ENCODE measurements at places on chromosomes 6 and 20.

- DNase-seq, result no peak
Measured at GRCh38 chr20:5164645-5165625, 38.1 kb downstream of the CDS2 start.

DNA sequence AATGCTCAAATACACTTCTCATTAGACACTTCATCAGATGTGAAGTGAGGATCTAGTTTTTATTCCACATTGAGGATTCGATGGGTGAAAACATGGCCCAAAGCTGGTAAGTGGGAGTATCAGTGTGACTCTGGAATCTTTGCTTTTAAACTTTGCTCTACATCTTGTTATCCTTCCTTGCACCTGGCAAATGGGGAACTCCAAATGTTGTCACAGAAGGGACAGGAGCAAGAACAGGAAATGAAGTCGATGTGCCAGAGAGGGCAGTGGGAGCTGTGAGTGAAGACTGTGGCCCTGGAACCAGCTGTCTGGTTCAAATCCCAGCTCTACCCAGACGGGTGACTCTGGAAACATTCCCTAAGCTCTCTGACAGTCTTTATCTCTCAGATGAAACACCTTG, 86.7 kb upstream of the AGPAT4 start:
- DNase-seq, result no peak

GRCh38 chr6:169144356-169144755, 109.3 kb downstream of the THBS2 start:
- no peak for DNase-seq

GRCh38 chr6:40164345-40164755, 230.1 kb upstream of the MOCS1 start:
- DNase-seq, result peak; percentile 64

DNA sequence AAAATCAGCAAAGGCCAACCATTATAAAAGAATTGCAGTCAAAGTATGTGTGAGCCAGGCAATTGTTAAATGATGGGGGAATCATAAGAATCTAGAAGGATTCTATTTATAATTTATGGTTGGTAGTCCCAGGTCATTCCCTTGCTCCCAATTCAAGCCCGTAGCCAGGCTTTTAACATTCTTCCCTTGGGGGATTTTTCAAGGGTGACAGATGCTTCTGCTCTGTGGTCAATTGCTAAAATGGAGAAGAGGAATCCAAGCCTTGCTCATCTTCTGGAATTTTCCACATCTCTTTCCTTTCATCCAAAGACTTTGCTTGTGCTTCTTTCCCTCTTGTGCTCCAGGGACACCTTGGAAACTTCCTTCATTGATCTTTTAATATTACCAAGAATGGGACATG, 18.0 kb upstream of the BCAS1 start:
- DNase-seq, result no peak

GRCh38 chr20:51898788-51899187, 96.5 kb upstream of the SALL4 start:
- DNase-seq, result no peak

- no peak for DNase-seq
Measured at GRCh38 chr6:101011186-101011585, 130.1 kb upstream of the ASCC3 start.

DNA sequence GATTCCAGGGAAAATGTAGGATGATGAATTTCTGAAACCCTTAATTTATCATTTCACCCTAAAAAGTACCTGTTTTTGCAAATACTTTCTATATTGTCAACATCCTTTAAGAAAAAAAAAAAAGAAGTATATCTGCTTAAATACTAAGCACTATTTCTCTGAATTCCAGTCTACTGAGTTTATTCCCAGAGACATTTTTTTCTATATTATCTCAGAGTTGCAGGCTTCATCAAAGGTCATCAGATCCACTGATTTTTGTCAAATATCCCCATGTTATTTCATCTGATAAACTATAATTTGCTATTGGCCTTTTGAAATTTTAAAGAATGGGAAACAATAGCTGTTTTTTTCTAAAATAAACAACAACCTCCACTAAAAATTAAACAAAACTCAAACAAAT, 357.6 kb upstream of the ID4 start:
- DNase-seq, result no peak

GRCh38 chr6:31525553-31525931, 3.2 kb upstream of the MCCD1 start:
- DNase-seq, result no peak

- DNase-seq, result no peak
Measured at GRCh38 chr20:58459058-58459750, 56.0 kb downstream of the APCDD1L start.

DNA sequence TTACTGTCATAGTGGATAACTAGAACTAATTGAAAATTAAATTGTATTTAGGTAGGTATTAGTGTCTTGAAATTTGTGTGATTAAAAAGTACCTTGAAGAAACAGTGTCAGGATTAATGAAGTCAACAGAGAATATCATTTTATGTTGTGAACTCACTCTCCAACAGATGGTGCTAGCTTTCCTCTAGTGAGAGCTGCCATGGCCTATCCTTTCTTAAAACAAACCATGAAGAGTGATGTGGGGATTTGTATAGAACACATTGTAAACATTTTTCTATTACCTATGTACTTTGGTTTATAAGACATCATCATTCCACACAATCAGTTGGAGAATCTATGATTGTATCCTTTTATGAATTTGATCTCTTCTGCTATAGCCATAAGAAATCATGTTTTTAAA, 4.8 kb upstream of the SRSF12 start:
- DNase-seq, result peak; percentile 33

- no peak for DNase-seq
Measured at GRCh38 chr20:62055106-62055861, 10.4 kb downstream of the TAF4 start.

Measured in globus pallidus (tissue), 1 donor.